GM13976 (cell line): ENCODE measurements at places on chromosomes 6 and 20.
A peak's percentile ranks its signal among the peaks of the same experiment; 100 is the strongest.

DNA sequence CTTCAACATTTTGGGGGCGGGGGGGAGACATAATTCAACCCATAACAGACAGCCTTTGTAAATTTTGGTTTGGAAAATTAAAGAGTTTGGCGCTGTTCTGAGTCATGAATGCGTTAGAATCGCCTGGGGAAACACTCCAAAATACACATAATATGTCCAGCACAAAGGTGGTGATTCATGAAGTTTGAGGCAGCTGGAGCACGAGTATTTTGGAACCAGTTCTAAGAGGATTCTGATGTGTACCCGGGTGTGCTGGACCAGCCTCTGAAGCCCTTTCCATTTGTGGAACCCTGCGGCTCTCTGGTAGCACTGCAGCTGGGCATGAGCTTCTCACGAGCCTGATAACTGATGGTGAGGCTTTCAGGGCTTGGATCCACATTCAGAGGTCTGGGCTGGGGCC lies 4.7 kb downstream of the GMPR start:
- no peak for DNase-seq

DNA sequence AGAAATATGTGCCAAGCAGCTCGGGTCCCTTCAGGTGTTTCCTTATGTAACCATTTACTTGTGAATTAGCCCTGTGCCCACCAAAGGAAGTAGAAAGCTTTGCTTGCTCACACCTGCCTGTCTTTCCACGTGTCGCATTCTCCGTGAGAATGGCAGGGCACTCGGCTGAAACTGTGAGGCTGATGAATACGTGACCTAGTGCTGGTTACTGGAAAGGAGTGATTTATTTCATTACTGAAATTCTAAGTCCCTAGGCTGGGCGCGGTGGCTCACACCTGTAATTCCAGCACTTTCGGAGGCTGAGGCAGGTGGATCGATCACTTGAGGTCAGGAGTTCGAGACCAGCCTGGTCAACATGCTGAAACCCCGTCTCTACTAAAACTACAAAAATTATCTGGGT lies 45.9 kb upstream of the TULP1 start:
- DNase-seq, result no peak

- DNase-seq, result no peak
These were observed 278.8 kb downstream of the CD83 start for GRCh38 chr6:14396392-14396791.

DNA sequence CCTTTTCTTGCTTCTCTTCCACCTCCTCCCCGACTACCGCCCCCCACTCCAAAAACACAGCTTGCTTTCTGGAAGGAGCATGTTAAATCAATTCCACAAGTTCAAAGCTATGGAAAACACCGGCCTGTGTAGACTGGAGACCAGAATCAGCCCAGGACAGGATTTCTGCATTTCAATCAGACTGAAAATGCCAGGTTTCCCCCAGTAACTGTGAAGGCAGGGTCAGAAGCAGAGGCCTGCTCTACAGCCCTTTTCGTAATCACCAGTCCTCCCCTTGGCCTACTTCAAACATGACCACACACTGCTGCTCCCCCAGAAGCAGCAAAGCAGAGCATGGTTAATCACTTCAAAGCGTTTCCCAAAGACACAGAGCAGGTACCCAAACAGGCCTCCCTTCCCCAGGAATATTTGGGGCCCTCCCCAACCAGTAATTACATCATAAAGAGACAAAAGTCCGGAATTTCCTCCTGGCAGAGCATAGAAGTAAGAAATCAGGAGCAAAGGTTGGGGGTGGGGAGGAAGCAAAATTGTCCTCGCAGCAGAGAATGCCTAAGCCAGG lies 38.4 kb downstream of the ZMYND8 start:
- DNase-seq, result no peak

- no peak for DNase-seq
These were observed 11.0 kb downstream of the ZNF133 start for GRCh38 chr20:18299364-18299763.

- no peak for DNase-seq
These were observed 150.9 kb downstream of the PREX1 start for GRCh38 chr20:48676795-48677460.

DNA sequence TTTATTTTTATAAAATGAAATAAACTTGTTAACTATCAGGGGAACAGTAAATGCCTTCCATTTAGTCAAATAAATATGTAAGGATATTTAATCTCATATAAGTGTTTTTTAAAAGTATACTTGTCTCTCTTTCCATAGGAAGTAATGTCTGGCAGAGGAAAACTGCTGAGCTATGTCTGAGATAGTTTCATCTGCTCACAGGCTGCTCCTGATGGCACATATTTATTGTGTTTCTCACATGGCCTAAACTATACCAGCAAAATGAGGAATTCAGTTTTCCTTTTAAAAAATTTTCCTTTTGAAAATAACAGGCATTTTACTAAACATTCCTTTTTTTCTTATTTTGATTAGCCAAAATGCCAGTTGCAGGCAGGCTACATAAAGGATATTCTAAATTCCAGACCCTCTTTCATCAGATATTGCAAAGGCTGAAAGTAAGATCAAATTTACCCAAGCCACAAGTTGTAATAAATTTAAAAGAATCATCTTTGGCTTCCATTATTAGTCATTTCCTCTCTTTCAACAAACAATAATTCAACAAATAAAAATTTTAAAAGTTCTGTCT lies 60.1 kb upstream of the RNF146 start:
- DNase-seq, result no peak

DNA sequence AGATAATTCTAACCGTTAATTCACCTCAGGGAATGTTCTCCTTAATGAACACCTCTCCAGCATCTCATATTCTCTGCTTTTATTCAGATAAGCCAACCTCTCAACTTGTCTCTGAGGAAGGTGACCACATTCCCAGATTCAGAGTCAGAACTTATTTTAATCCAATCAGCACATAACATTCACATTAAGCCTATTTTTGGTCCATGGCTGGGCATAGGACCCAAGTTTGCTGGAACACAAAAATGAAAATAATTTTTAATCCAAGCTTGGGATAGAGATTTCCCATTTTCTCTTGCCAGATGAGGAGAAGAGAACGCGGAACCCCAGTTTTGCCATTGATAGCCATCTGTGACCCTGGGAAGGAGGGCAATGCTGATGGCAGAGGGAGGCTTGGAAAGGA lies 126.5 kb downstream of the FRK start:
- DNase-seq, result no peak

- DNase-seq, result no peak
These were observed 96.0 kb downstream of the ADTRP start for GRCh38 chr6:11682561-11682975.

DNA sequence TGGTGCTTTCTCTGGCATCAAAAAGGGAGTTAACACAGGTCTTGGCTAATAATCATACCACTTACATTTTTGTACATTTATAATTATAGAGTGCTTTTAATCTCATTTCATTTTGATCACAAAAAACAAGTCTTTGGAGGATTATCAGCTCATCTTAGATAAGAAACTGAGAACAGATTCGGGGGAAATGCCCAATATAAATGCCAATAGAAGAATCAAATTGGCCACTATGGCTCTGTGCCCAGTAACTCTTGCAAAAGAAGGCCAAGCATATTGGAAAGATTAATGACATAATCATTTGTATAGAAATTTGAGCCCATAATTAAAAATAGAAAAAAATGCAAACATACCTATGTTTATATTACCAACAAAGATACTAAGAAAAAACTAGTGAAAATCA lies 42.5 kb downstream of the IPCEF1 start:
- no peak for DNase-seq

DNA sequence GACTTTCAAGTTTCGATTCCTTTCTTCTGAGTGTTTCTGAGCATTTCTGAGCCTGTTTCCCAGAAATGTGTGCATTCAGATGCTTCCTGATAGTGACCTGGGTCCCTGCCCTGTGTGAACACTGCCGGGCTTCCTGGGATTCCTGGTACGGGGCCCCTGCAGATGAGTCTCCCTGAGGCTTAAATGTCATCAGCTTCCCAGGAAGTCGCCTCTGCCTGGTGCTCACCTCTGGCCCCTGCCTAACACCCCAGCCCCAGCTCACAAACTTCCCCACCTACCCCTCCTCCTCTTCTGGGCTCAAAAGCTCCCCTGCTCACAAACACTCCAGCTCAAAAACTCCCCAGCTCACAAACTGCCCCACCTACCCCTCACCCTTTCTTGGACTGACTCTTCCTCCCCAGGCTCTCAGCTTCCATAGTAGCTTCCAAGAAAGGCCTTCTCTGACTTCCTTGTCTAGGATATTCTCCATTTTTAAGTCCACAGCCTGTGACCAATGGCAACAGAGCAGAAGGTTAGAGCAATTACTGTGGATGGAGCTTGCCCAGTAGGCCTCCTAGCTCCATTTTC lies 42.0 kb downstream of the TGM2 start:
- DNase-seq, result no peak

DNA sequence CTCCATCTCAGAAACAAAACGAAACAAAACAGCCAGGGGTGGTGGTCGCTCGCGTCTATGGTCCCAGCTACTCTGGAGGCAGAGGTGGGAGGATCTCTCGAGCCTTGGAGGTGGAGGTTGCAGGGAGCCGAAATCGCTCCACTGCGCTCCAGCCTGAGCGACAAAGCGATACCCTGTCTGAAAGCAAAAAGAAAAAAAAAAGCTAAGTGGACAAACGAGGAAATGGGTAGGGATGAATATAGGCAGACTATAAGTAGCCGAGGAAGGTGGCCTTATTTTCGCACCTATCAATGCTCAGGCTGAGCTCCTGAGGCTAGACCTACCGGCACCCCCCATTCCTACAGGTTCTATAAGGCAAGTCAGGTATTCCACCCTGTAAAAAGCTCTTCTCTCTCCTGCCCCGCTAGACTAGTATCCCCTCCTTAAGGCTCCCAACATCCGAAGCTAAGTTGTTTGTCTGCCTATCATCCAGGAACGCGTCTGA lies 650 bp upstream of the CASP8AP2 start:
- peak; percentile 32 for DNase-seq

GRCh38 chr20:10672624-10673127 lies 1.1 kb downstream of the JAG1 start:
- DNase-seq, result peak; percentile 55

DNA sequence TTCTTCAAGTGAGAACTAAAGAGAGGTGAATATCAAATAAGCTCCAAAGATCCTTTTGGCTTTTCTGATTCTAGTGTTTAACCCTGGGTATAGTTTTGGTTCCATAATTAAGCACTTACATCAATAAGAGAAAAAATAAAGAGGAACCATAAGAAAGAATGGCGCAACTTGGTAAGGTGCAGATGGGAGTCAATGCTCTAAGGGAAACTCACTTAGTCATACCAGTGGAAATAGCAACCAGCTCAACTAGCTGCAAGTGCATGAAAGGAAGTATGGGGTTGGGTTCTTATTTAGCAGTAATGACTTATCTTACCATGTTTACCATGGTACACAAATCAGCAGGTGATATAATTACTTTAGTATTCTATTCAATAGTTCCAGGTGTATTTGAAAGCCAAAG lies 296.5 kb upstream of the RUNX2 start:
- no peak for DNase-seq

DNA sequence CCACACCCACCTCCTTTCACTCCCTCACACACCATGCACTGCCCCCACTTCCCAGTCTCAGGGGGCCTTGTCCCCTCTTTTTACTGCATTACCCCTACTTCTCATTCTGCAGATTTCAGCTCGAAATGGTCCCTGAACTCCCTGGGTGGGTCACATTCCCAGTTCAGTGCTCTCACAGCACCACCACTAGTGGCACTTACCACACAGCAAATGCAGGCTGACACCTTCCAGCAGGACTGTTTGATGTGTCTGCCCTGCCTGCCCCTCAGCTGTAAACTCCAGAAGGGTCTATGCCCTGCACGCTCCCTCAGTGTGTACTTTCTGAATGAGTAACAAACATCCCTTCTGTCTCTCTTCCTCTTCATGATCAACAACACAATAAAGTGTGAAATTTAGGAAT lies 4.0 kb downstream of the DYNLT1 start:
- no peak for DNase-seq

DNA sequence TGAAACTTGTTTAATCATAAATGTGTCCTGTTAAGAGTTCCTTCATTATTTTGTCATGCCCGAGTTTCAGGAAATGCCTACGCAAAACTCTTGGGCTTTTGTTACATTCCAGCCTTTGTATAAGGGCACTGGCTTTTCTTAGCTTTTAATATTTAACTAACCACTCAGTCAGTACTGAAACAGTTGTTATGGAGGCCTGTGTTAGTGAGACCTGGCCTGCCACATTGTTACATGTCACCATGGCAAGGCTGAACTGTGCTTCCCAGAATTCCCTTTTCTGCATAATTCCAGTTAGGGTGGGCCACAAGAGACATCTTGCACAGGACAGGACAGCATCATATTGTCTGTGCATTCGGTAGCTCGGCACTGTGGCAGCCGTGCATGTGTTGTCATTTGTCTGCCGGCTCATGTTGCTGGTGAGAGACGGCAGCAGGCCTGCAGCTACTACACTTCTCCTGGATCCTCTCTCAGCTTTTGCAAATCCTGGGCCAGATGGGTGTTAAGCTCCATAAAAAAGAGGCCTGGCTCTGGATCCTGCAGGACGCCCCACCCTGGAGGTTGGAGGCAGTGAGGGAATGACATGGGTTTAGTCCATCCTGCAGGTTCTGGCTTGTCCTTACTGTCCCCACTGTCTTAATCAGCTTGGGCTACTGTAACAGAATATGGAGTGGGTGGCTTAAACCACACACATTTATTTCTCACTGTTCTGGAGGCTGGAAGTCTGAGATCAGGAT lies 128.8 kb upstream of the DTNBP1 start:
- DNase-seq, result no peak

DNA sequence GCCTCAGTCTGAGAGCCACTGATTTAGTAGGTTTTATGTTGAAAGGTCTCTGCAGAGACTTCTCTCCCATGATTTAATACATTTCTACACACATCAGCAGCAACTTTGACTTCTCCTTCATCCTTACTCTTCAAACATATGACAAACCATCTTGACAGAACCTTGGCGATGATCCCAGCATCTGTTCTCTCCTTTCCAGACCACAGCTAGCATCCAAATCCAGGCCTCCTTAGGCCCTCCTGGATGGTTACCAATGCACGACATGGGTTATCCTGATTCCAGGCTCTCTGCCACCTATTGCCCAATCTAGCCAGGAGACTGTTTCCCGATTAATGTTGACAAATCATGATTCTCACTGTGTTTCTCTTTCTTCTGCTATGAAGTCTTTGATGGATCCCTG lies 16.8 kb downstream of the LAMA4 start:
- no peak for DNase-seq

GRCh38 chr6:37822851-37823682 lies 3.5 kb downstream of the ZFAND3 start:
- no peak for DNase-seq
